ENCODE measurements at places on chromosomes 5 and 9.

- DNase-seq, result no peak
These were observed 168.2 kb downstream of the DAB2IP start for GRCh38 chr9:121819428-121820231.

DNA sequence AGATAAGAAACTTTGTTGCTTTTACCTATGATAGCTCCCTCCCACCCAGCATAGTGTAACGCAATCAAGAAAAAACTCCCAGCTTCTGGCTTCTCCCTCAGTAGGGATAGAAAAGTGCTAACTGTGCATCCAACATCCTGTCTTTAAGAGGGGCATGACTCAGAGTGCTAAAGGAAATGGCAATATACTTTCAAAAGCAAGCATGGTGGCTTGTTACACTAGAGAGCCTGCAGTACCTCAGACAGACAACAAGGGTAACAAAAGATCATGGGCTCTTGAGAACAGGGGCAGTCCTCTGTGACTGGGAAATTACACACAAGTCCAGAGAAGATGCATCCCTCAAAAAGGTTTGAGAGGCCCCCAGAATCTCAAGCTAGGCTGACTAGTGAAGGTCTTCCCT is 37.8 kb downstream of the PRELID2 start:
- peak; percentile 12 for DNase-seq

DNA sequence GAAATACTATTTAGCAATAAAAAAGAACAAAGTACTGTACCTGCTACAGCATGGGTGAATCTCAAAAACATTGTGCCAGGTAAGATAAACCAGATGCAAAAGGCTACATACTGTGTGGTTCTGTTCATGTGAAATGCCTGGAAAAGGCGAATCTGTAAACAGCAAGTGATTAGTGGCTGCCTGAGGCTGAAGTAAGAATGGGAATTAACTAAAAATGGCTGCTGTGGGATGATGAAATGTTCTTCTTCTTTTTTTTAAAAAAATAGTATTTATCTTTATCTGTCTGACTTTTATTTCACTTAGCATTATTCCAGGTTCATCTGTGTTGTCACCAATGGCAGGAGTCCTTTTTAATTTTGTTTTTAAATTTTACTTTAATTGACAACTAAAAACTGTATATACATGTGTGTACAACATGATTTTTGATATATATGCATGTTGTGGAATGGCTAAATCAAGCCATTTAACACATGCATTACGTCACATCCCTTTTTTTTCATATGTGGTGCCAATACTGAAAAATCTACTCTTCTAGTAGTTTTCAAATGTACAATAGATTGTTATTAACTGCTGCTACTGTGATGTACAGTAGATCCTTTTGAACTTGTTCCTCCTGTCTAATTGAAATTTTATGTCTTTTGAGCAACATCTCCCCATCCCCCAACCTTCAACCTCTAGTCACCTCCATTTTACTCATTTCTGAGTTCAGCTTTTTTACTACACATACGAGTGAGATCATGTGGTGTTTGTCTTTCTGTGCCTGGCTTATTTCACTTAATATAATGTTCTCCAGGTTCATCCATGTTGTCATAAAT is 62.9 kb upstream of the TNFAIP8 start:
- no peak for DNase-seq

DNA sequence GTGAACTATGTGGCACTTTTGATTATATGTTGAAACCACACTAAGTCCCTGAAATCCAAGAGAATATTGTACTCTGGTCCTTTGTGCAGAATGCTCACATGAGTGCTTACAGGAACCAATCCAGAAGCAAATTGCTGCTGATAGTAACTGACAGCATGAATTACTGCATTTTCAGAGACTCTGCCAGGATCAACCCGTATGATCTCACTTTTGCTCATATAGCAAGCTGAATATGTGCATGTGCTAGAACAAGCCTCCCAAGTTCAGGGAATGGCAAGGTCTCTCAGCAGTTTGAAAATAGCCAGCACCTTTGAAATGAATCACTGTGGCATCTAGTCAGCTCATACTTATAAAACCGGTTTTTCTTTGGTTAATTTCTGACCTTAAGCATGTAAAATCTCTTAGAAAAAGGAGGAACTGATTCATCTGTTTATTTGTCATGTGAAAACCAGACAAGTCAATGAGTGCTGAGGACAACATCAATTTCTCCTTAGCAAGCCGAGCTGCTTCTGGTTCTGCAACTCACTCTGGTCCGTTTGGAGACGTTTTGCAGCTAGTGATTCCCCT is 215.7 kb upstream of the ELL2 start:
- DNase-seq, result peak; percentile 97

DNA sequence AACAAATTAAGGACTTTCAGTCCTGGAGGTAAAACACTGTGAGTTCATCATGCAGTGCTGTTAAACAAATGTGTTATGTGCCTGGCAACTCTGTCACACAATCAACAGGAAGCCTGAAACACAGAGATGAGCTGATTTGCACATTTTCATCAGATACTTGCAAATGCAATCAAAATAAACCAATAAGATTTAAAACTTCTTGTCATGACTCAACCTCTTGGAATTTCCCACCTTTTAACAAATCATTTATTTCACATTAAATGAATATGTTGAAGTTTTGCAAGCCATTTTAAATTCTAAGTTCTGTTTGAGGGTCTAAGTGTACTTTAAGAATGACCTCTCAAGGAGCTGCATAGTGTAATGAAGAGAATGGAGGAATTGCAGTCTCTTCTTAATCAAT is 64.4 kb downstream of the ANXA1 start:
- DNase-seq, result no peak

- DNase-seq, result no peak
These were observed 80.9 kb upstream of the ALDH1B1 start for GRCh38 chr9:38311382-38312270.

DNA sequence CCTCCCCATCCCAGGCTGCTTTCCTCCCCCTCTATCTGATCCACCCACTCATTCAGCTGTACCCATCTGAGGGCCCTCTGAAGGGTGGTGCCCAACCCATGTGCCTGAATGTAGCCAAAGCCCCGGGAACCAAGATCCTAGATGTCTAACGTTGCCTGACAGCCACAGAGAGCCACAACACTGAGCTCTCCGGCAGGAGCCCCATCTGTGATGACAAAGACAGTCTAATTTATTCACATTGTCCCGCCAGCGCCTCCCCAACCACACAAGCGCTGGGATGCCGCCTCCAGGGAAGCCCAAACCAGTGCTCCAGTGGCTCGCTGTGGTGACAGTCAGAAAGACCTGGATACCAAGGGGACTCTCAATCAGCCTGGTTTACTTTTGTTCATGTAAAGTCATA is 8.4 kb downstream of the IGFBPL1 start:
- no peak for DNase-seq

- no peak for DNase-seq
These were observed 67.4 kb upstream of the ADAMTS19 start for GRCh38 chr5:129392681-129393080.

GRCh38 chr9:79656169-79656568 is 84.4 kb downstream of the TLE4 start:
- no peak for DNase-seq

DNA sequence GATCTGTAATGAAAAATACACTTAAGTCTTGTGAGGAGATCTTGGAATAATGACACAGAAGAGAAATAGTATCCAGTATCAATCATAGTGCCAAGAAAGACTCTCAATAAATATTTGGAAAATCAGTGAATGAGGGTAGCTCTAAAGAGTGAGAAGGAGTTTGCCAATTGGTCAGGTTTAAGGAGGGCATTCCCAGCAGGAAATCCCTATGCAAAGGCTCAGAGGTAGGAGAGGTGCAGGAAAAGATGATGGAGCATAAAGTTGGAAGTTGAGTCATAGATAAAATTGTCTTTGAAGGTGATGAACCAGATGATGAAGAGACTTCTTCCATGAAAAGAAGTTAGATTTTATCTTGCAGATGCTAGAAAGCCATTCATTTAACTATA is 27.8 kb downstream of the TNPO1 start:
- DNase-seq, result no peak

DNA sequence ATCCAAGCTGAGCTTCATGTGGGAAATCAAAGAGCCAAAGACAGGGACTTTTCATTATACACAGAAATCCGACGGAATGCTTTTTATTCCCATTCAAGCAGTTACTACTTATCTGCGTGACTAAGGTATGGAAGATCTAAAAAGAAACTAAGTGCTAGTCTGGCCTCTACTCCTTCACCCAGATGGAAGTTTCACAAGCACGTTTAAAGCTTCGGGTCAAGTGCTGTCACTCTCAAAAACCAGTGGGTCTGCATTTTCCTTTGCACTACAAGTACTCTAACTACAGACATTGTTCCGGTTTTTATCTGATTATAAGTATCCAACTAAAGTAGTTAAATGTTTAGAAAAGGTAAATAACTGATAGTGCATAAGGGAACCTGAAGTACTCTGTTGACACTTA is 13.7 kb upstream of the MTAP start:
- peak; percentile 40 for DNase-seq

DNA sequence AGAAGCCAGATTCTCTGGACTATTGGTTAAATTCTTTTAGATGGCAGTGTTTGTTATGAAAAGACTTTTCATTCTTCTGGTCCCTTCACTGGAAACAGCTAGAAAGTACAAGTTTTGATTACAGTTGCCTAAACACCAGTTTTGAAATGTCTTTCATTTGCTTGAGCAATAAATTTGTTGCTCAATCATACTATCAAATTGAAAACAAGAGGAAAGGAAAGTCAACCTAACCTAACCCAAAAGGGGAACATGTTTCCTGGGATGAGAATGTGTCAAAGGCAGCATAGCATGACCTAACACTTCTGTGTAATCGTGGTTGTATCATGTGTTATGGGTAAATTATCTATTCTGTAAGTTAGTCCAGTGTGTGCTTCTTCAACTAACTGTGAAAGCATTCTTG is 213.2 kb downstream of the TMC1 start:
- DNase-seq, result no peak

DNA sequence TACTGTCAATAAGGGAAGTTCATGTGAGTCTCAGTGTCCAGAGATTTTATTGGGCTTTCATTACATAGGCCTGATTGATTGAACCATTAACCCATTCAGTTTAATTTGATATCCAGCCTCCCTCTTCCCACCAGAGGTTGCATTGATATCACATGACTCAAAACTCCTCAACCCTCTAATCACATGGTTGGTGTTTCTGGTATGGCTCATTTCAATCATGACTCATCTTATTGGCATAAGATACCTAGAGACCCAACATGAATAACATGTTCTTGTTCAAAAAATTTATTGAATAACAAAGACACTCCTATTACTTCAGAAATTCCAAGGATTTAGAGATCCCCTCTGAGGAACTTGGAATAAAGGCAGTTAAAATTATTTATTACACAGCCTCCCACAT is 982.2 kb downstream of the TLE1 start:
- DNase-seq, result peak; percentile 29

- DNase-seq, result no peak
These were observed 33.6 kb upstream of the MEGF10 start for GRCh38 chr5:127256886-127257597.

- DNase-seq, result peak; percentile 26
These were observed 632 bp downstream of the DPM2 start for GRCh38 chr9:127937056-127937387.

DNA sequence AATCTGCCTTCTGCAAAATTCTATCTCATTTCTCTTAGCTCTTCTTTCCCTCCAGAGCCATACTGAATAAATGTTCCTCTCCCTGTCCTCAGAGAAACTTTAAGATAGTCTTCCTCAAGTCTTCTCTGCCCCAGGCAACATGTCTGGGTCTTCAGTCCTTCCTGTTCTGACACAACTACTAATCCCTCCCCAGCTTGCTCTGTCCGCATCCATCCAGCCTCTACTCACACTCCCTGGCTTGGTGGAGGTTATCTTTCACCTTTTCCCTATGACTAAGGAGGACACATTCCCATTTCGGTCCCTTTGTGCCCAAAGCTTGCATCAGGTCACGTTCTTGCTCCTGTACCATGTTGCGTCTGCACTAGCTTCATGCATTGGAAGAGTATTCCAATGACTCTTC is 143.3 kb downstream of the TTLL11 start:
- DNase-seq, result no peak

DNA sequence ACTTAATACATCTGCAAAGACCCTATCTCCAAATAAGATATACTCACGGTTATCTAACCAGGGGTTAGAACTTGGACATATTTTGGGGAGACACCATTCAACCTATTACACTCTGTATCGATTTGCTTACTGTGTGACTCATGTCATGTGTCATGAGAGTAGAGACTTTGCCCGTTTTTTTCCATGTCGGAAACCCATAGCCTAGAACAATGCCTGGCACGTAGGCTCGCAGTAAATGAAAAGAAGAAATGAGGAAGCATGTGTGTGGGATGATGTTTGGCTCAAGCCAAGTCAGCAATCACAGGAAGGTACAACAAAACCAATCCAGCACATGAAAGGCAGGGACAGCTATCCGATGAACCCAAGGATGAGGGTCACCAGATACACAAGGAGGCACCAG is 94.6 kb upstream of the DNAH5 start:
- DNase-seq, result peak; percentile 65

DNA sequence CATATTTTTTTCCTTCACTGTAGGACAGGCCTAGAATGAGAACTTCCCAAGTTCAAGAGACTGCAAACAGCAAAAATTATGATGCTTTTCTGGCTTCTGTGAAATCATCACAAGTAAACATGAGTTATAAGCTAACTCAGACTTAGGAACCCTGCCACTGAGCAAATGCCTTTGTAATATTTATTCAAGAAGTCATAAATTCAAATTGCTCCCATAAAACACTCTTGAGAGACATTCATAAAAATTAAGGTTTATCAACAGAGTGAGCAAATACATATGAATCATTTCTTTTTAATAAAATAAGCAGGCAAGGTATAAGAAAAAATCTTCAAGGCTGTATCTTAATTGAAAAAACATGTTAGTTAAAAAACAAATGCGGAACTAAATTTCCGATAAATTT is 124.2 kb downstream of the GNA14 start:
- peak; percentile 1 for DNase-seq

DNA sequence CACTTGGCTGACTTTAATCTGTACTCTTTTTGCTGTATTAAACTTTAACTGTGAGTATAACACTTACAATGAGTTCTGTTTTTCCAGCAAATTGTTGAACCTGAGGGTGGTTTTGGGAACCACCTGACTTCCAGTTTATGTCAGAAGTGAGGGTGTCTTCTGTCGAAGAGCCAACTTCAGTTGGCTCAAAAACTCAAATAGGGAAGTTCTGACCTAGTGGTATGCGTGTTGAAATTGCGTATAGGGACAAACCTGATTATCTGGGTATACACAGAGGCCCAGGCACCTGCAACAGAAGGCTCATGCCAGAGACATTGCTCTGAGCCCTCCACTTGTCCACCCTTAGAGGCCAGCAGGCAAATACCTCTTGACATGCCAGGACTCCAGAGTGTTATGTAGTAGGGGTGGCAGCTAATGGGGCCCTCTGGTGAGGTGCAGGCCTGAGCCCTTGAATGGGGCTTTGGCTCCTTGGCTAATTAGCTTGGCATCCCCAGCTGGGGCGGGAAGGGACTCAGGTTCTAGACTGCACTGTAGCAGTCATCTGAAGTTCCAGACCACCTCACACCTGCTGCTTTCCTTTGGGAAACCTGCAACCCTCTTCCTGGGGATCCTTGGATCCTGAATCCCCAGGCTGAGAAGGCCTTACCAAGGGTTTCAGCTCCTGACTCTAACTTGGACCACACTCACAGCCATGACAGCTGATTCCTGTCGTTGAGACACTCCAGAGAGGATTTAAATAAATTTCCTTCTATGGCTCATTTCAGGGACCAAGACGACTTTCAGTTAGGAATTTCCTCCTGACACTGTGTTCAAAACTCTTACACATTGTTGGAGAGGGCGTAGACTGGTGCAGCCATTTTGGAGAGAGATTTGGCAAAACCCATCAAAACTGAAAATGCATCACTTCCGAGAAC is 189.6 kb downstream of the HSPA4 start:
- no peak for DNase-seq

- DNase-seq, result peak; percentile 48
These were observed 7.6 kb upstream of the ZNF618 start for GRCh38 chr9:113868501-113868900.

All from fibroblast of the aortic adventitia (primary cell).